ENCODE measurements at places on chromosomes 6 and 20. TPM values are rescaled to one million over a fixed set of nuclear protein-coding genes. Genes with fewer than 3 reads are reported as not detected.

Gene UBR2
- total RNA-seq, result 35.2 TPM

Gene ELOVL2
- total RNA-seq, result 0.79 TPM

GRCh38 chr20:17963114-17963897 lies 5.3 kb downstream of the SNX5 start:
- peaks cover 42% of the 10 kb centered on the region for H3K4me1 ChIP-seq
- H3K4me3 ChIP-seq, result no peak overlapping the region
- H3K27ac ChIP-seq, result no peak overlapping the region
- H3K36me3 ChIP-seq, result no peaks in the 10 kb centered on the region
- no peak for DNase-seq

- no peaks in the 10 kb centered on the region for H3K27me3 ChIP-seq
- no peaks in the 10 kb centered on the region for H3K4me1 ChIP-seq
- DNase-seq, result no peak
- no peaks in the 10 kb centered on the region for H3K36me3 ChIP-seq
- H3K4me3 ChIP-seq, result no peak overlapping the region
These were observed 118.0 kb downstream of the RFPL4B start for GRCh38 chr6:112464901-112465665.

DNA sequence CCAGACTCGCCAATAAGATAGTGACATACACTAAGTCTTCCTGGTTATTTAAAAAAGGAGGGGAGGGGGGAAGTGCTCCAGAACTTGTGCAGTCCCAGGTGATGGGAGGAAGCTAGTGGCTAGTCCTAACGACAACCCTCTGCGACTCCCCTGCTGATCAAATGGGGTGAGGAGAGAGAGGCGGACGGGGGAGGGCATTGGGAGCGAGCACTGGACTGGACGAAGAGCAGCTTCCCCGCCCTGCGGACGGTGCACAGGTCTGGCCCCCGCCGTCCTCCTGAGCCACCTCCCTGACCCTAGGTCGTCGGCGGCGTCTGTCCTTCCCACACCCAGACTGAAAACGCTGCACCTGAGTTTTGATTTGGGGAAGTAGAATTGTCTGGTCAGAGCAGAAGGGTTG lies 2.2 kb upstream of the OLIG3 start:
- H3K27ac ChIP-seq, result no peak overlapping the region
- DNase-seq, result no peak
- H3K4me3 ChIP-seq, result no peak overlapping the region
- H3K36me3 ChIP-seq, result no peaks in the 10 kb centered on the region

All from kidney (tissue), 22 donors.